A673 (cell line): ENCODE measurements at places on chromosomes 12 and 14. TPM values are rescaled to one million over a fixed set of nuclear protein-coding genes. Genes with fewer than 3 reads are reported as not detected.

GRCh38 chr14:93727039-93727740, 61.1 kb downstream of the PRIMA1 start:
- DNase-seq, result no peak
- no peaks in the 10 kb centered on the region for H3K27me3 ChIP-seq
- H3K27ac ChIP-seq, result no peak overlapping the region
- no peaks in the 10 kb centered on the region for H3K36me3 ChIP-seq
- no peaks in the 10 kb centered on the region for H3K4me1 ChIP-seq
- H3K4me3 ChIP-seq, result no peak overlapping the region

DNA sequence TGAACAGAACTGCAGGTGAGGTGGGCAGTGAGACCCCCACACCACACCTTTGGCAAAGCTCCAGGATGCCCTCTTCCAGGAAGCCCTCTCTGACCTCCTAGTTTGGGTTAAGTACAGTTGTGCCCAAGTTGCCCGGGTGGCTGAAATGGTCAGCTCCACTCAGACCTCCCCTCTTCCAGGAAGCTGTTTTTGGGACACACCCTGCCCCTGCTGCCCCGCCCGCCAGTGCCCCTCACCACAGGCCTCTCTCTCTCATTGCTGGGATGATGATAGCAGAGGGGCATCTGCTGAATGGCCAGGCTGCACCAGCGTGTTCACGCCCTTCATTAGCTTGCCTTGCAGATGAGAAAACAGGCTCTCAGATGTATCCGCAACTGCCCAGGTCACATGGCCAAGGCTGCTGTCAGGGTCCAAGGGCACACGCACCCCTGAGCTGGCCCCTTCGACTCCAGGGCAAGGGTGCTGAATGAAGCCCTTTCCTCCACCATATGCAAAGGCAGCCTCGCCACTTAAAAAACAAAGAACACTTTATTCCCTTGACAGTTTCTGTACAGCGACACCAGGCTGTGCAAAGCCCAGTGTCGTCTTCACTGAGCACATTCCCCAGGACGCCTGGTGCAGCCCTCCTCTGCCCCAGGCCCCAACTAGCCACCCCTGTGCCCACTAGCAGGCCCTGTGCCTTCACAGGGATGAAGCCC, 15.5 kb downstream of the SLC25A29 start:
- H3K36me3 ChIP-seq, result peaks cover 3% of the 10 kb centered on the region
- peaks cover 3% of the 10 kb centered on the region for H3K4me1 ChIP-seq
- H3K27ac ChIP-seq, result no peak overlapping the region
- DNase-seq, result no peak

DNA sequence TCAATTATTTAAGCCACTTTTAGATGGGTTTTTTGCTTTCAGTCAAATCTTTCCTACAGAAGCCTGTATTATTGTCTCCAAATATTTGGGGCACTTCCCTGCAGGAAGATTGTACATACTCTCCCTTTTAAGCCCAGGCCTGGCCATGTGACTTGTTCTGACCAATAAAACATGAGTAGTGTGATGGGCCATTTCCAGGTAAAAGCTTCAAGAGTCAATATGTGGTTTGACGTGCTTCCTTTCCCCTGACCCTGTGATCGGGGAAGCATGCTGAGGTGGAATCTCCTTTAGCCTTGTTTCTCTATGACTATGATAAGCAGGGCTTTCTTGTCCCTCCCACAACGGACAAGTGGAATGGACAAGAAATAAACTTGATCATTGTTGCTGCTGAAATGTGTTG, 14.2 kb upstream of the NIN start:
- no peak for DNase-seq
- H3K27me3 ChIP-seq, result no peaks in the 10 kb centered on the region
- no peaks in the 10 kb centered on the region for H3K4me1 ChIP-seq

DNA sequence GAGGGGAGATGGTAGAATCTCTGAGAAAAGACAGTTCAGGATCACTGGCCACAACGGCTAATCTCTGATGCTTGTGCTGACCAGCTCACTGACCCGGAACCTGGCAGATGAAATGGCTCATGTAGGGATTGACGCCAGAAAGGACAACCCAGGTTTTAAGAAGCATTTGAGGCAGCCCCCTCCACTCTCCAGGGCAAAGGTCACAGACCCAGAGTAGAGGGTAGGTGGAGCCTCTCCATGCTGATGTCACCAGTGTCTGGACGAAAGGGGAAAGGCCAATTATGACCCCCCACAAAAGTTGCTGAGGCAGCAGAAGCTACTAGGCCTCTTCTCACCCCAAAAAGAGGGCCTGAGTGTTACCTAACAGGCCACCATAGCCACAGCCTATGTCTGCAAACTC, 1.2 kb downstream of the METTL1 start:
- no peak for DNase-seq
- no peak overlapping the region for H3K4me3 ChIP-seq
- H3K4me1 ChIP-seq, result peaks cover 25% of the 10 kb centered on the region
- H3K27ac ChIP-seq, result no peak overlapping the region
- H3K27me3 ChIP-seq, result peaks cover 10% of the 10 kb centered on the region

- H3K27ac ChIP-seq, result peak overlapping the region; percentile 72
- H3K36me3 ChIP-seq, result peaks cover 63% of the 10 kb centered on the region
- no peak overlapping the region for H3K4me3 ChIP-seq
- no peak for DNase-seq
These were observed 28.0 kb downstream of the SLC15A4 start for GRCh38 chr12:128795530-128796361.

DNA sequence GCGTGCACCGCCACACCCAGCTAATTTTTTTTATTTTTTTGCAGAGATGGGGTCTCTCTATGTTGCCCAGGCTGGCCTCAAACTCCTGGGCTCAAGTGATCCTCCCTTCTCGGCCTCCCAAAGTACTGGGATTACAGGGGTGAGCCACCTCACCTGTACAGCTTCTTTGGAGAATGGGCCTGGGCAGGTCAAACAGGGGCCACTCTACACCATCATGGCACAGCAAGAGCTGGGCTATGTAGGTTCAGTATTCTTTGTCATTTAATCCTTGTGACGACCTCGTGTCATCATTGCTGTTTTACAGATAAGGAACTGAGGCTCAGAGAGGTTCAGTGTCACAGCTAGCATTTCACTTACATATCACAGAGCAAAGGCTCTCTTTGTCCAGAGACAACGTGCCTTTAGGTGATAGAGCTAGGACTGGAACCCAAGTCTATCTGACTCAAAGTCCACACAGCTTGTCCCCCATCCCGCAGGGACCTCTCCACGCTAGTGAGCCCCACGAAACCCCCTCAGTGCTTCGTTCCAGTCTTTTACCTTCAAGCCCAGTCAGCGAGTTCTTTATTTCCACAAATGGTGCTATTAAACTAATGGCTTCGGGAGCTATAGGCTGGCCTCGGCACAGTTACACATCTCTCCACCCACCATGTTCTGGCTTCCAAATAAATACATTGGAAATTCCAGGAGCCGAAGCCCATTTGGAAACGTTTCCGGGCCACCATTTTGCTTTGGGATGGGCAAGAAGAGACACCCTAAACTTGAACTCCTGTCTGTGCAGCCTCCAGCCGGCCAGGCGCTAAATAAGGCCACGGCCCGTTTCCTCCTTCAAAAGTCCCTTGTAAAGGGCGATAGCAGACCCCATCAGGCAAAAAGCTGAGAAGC, 660 bp upstream of the MAP1LC3B2 start:
- no peaks in the 10 kb centered on the region for H3K27me3 ChIP-seq
- no peaks in the 10 kb centered on the region for H3K36me3 ChIP-seq
- no peak overlapping the region for H3K27ac ChIP-seq
- DNase-seq, result no peak
- H3K4me1 ChIP-seq, result peaks cover 4% of the 10 kb centered on the region

DNA sequence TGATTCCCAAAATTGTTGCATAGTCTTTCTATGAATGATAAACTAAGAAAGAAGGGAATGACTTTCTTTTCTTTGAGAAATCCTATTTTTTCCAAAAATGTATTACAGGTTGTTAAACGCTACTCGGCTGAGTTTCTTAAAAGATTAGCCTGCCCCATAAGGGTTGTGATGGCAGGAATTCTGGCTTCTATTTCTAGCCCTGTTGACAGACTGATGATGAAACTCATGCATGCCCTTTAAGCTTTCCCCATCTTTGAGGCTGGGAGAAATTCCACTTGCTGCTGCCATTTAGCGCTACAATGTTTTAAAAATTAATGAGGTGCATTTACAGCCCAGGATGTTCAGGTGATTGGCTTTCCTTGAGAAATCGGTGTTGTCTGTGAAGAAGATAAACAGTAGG, 33.2 kb upstream of the RASSF3 start:
- no peaks in the 10 kb centered on the region for H3K36me3 ChIP-seq
- H3K27me3 ChIP-seq, result no peaks in the 10 kb centered on the region

DNA sequence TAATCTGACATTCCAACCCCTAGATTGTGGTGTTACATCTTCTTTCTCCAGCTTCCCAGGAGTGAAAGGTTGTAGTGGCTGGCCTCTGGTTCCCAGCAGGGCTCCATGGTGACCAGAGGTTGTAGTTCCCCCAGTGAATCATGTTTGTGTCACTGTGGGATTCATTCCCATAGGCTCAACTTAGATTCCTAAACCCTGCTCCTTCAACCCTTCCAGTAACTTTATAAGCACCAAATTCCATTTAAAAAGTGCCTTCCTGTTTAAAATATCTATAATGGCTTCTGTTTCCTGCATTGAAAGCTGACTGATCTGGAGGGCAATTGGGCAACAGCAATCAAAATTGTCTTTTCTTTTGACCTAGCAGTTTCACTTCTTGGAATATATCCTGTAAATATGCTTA, 40.5 kb upstream of the TBC1D15 start:
- no peaks in the 10 kb centered on the region for H3K36me3 ChIP-seq
- peaks cover 52% of the 10 kb centered on the region for H3K4me1 ChIP-seq
- peak overlapping the region; percentile 12 for H3K4me3 ChIP-seq
- H3K27me3 ChIP-seq, result no peaks in the 10 kb centered on the region
- DNase-seq, result peak; percentile 80
- peak overlapping the region; percentile 91 for H3K27ac ChIP-seq

DNA sequence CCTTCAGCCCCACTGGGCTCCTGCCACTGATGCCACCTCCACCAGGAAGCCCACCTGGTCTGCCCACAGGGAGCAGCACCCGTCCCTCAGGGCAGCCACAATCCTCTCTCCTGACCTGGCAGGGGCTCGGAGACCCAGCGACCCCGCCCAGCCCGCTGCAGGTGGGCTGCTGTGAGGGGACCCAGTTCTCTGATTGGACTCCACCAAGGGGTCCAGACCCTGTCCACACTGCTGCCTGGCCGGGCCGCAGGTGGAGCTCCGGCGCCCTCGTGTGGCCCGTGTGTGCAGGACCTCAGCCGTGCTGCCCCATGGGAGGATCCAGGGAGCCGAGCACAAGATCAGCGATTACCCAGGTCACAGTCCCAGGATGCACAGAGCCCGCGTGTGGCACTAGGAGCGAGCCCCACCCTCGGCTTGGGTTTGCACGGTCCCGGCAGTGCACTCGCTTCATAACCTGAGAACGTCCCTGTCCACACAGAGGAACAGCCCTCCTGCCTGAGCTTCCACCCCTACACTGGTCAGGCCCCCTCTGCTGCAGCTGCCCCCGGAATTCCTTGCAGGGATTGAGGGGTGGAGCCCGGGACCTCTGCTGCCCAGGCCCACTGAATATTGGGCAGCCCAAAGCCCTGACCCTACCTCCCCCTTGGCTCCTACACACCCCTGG, 35.4 kb upstream of the TMEM179 start:
- peaks cover 15% of the 10 kb centered on the region for H3K4me1 ChIP-seq
- H3K4me3 ChIP-seq, result no peak overlapping the region
- no peaks in the 10 kb centered on the region for H3K36me3 ChIP-seq
- H3K27me3 ChIP-seq, result no peaks in the 10 kb centered on the region
- DNase-seq, result peak; percentile 81

IAPP gene
- not detected in 2 replicates for total RNA-seq

CGRRF1 gene
- total RNA-seq, result 11.2 and 15.6 TPM in 2 replicates
